NB4 (cell line): ENCODE measurements at places on chromosomes 7 and 10.

DNA sequence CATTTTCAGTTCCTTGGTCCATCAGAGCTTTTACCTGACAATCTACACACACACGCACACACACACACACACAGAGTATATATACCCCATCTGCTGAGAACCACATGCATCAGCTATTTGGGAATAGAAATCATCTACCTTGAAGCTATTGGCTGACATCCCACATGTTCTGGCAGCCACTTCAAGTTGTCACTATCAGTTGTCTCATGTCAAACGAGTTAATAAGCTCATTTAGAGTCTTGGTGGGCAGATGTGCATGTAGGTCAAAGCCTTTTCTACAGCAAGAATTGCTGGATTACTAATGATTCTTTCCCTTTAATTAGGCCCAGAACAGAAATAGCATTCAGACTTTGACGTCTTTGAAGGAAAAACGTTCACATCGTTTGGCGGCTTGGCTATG is 36.8 kb downstream of the COL28A1 start:
- DNase-seq: no peak

- peak; percentile 22 for DNase-seq
Measured at GRCh38 chr7:157980774-157981173, 606.8 kb downstream of the PTPRN2 start.

- DNase-seq: peak; percentile 82
Measured at GRCh38 chr7:150988230-150989226, 2.3 kb upstream of the NOS3 start.

- no peak for DNase-seq
Measured at GRCh38 chr7:85775431-85775830, 588.6 kb upstream of the SEMA3D start.

DNA sequence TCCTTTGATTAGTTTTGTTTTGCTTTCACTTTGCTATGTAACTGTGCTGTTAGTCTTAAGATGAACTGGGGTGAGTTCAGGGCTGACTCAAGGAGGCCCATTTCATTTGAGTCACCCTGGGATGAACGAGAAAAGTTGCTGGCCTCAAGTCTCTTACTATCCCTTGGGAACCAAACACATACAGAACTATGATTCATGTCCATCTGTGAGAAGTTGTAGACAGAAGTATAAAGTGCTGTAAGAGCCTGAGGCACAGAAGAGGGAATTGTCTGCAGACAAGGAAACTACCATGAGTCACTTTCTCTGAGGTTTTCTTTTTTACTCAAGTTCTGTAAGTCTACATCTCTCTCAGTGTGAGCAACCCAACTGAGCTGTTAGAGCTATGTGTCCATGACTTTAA is 179.8 kb upstream of the CSTF2T start:
- DNase-seq: peak; percentile 59
